ENCODE measurements at places on chromosomes 3 and 15. TPM values are rescaled to one million over a fixed set of nuclear protein-coding genes. Genes with fewer than 3 reads are reported as not detected.

Gene SCG5
- 3.0 TPM for total RNA-seq

Gene CLDN18
- total RNA-seq, result not detected

Gene CX3CR1
- 0.83 TPM for total RNA-seq

Gene SPATA12
- total RNA-seq, result not detected

Gene CHRNA7
- not detected for total RNA-seq

Gene CEMIP
- total RNA-seq, result not detected

Gene ZNF860
- not detected for total RNA-seq

Gene CCDC13
- 0.46 TPM for total RNA-seq

Gene WDR49
- total RNA-seq, result 0.24 TPM

Gene GOLGA8S
- 0.07 TPM for total RNA-seq

Gene RASGRP1
- 157 TPM for total RNA-seq

Gene SPINK8
- total RNA-seq, result not detected

Gene KCNMB3
- 0.31 TPM for total RNA-seq

Gene SSR3
- total RNA-seq, result 139 TPM

Gene DUOXA2
- total RNA-seq, result not detected

Gene ITIH1
- total RNA-seq, result not detected

Gene CHRFAM7A
- not detected for total RNA-seq

Gene CTDSPL
- total RNA-seq, result 3.5 TPM

Gene LRRC31
- total RNA-seq, result not detected

Gene SERINC4
- total RNA-seq, result 0.24 TPM

Gene PLSCR2
- not detected for total RNA-seq

Gene IL5RA
- total RNA-seq, result not detected

Gene STAC
- total RNA-seq, result not detected

Gene PLAAT1
- not detected for total RNA-seq

Gene ATP13A5
- not detected for total RNA-seq

Gene ZCWPW2
- 0.48 TPM for total RNA-seq

Gene FEZF2
- not detected for total RNA-seq

Gene AQP9
- total RNA-seq, result not detected

Gene EPHB1
- total RNA-seq, result 1.2 TPM

Gene P2RY1
- total RNA-seq, result 0.05 TPM

Gene MME
- not detected for total RNA-seq

Gene GAP43
- total RNA-seq, result not detected

Gene DCBLD2
- 3.0 TPM for total RNA-seq

Gene RAB6B
- total RNA-seq, result not detected

Gene THAP10
- not detected for total RNA-seq

Gene GATA2
- not detected for total RNA-seq

Gene CAV3
- total RNA-seq, result not detected

Gene RPL14
- 3,041 TPM for total RNA-seq

Gene EXD1
- total RNA-seq, result not detected

Gene WDR53
- 17.3 TPM for total RNA-seq

Gene ECE2
- total RNA-seq, result not detected

Gene TMEM207
- total RNA-seq, result not detected
